ENCODE measurements at places on chromosomes 1 and 21.

DNA sequence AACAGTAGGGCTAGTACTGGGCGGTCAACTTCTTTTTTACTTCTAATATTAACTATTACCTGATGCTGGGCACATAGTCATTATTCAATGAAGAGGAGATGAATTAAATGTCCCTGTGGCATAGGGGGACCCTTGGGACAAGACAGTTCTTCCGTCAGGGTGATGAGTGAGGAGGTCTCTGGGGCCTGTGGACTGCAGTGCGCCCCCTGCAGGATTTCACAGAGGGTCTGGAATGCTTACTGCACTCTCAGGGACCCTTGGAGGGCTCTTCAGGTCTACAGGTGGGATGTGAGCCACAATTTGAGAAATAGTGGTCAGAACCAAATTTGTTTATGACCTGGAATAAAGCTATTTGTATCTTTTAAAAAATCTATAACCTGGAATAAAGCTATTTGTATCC is 149.4 kb downstream of the FAM78B start:
- DNase-seq = no peak

DNA sequence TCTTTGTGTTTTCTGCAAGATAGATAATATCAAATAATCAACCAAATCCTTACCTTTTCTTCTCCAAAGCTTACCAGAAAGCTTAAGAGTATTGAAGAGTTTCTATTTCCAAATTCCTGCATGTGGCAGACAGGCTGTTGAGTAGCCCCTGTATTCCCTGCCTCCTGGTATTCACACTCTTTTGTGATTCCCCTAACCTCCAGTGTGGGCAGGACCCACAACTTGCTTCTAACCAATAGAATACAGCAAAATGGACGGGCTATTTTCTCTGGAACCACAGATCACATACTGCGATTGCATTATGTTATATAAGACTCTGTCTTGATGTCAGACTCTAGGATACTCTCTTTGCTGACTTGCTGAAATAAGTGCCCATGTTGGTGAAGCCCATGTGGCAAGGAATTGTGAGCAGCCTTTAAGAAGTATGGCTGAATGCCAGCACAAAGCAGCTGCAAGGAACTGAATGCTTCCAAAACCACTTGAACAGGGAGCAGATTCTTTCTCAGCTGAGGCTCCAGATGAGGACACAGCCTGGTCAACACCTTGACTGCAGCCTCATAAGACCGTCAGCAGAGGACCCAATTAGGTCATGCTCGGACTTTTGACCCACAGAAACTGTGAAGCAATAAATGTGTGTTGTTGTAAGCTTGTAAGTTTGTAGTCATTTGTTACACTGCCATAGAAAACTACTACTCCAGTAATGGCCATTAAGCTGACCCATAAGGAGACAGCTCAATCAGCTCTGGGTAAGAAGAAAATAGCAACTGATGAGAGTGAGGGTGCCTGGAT is 47.9 kb upstream of the PLXNA2 start:
- DNase-seq = no peak

DNA sequence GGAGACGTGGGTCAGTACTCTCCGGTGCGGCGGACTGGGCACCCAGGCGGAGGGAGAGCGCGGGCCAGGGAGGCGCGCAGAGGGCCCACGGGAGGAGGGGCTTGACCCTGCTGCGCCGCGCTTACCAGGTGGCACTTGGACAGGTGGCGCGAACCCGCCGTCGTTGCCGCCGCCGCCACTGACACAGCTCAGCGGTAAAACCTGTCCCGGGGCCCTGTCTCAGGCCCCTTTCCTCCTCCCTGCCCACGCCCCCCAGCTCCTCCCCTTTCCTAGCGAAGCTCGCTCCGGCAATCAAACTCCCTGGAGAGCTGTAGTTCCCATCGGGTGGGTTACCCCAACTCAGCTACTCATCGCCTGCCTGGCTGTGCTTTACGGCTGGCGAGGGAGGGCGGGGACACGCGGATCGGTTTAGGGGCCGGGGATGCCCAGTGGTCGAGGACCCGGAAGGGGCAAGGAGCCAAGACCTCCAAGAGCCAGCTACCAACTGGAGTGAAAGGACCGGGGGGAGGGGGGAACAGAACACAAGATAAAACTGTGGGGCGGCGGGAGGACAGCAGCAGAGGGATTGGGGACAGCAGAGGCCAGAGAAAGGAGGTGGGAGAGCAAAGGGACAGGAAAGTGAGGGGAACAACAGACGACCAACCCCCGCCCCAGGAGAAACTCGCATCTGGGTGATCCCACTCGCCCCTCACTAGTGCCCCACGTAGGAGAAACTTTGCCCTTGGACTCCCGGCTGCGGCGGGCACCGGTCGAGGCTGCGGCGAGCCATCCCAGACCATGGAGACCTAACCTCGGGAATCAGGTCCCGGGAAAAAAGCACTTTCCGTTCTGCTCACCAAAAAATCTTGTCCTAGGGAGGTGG is 2.9 kb downstream of the GFI1 start:
- no peak for DNase-seq

DNA sequence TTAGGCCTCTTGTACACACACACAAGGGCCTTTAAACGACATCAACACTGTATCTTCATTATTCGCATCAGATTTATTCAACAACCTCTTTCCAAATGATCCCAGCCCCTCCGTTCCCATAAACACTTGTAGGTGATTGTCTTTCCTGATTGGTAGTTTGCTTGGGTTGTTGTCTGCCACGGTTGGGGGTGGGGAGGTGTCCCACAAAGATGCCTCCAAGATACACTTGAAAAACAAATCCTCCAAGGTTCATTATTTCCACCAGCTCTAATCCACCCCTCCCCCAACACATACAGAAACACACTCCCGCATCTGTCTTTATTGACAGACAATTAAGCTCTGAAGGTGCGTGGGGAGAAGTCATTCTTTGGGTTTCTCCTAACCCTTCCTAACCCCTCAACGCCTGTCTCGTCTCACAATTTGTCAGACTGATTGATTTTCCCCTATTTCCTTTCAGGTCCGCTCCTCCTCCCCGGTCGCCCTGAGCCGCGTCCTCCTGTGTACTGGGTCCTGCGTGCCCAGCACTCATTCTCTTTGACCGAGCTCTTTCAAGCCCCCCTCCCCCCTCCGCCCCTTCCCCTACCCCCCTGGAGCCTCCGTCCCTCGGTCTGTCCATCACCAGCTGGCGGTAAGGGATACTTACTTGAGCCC is 1.4 kb downstream of the WDR26 start:
- DNase-seq = no peak

GRCh38 chr1:167165948-167166689 is 54.6 kb upstream of the POU2F1 start:
- DNase-seq = no peak

DNA sequence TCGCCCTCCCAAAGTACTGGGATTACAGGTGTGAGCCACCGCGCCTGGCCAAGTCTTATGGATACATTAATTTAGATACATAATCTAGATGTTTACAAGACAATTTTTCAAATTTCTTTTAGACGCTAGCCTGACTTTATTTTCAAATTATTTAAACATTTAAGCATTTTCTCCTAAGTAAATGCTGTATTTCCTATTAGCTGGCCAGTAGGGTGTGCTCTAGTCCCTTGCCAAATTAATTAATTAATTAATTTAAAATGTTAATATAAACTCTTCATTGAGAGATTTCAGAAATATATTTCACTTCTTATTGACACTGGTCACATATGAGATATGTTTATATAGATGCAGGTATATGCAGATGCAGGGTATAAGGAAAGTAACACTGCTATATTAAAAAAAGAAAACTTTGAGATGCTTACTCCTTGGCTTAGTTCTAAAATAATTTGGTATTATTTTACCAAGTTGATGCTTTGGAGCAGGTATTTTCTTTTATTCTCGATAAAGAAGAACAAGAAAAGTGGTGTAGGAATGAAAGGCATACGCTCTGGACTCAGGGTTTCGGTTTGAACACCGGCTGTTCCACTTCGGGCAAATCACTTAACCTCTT is 5.2 kb upstream of the ERRFI1 start:
- no peak for DNase-seq
